ENCODE measurements at places on chromosomes 12 and 14. TPM values are rescaled to one million over a fixed set of nuclear protein-coding genes. Genes with fewer than 3 reads are reported as not detected.

DNA sequence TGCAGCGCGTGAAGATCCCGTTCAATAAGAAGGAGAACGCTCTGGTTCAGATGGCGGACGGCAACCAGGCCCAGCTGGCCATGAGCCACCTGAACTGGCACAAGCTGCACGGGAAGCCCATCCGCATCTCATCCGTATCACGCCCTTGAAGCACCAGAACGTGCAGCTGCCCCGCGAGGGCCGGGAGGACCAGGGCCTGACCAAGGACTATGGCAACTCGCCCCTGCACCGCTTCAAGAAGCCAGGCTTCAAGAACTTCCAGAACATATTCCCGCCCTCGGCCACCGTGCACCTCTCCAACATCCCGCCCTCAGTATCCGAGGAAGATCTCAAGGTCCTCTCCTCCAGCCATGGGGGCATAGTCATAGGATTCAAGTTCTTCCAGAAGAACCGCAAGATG, 131.9 kb upstream of the FUT8 start:
- DNase-seq = no peak

DNA sequence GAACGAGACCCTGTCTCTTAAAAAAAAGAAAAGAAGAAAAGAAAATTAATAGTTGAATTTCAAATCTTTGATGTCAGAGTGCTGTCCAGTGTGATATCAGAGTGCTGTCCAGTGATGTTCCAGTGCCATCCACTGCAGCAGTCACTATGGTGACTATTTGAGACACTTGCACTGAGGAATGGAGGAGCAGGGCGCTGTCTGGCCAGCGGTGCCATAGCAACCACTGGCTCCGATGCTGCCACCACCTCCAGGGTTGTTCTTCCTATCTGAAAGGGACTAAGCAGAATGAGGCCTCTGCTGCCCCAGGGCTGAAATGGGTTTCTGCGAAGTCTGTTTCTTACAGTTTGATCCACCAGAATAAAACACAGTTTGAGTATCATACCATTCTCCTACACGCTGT, 272.9 kb downstream of the NUAK1 start:
- DNase-seq = no peak

DNA sequence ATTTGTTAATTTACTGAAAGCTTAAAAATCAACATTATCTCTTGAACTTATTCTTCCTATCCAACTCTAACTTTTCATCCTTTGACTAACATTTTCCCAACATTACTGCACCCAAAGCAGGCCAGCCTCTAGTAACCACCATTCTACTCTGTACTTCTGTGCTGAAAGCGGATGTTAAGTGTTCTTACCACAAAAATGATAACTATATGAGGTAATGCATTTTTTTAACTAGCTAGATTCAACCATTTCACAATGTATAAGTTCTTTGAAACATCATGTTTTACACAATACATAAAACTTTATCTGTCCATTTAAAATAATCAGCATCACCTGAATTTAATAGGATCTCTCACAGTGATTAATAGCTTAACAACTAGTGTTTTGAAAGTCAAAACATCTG, 468.5 kb upstream of the MGAT4C start:
- DNase-seq = no peak

- peak; percentile 44 for DNase-seq
Observed at GRCh38 chr12:818733-819132, 66.4 kb downstream of the WNK1 start.

NOP9 gene
- 30.4 TPM for total RNA-seq

- DNase-seq = peak; percentile 61
Observed at GRCh38 chr12:90970471-90970870, 15.5 kb upstream of the CCER1 start.

DNA sequence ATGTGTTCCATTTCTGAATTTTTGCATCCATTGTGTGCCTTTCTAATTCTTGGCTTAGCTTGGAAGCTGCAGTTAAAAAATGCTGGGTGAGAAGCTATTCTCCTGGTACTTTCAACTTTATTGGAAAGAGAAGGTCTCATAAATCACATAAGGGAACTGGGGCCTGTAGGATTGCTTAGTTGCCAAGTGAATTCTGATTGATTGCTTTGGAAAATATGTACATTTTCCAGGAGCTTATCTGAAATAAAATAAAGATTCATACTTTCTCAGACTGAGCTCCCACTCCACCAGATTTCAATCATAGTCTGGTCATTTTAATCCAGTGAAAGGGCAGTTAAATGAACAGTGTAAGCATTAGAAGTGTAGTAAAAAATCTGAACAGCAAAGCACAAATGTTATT, 50.0 kb upstream of the PRICKLE1 start:
- DNase-seq = no peak

DNA sequence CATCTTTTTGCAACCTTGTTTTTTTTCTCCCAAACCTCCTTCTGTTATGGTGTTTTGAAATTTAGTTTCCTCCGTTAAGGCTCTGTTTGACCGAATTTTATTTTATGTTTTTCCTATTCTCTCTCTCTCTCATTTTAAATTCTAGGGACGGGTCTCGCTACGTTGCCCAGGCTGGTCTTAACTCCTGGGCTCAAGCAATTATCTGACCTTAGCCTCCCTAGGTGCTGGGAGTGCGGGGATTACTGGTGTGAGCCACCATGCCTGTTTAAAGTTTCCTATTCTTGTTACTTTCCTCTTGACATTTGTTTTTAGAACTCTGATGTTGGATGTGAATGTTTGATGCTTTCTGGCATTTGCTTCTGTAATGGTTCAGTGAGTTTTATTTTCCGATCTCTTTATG, 1.0 kb downstream of the ZC3H14 start:
- no peak for DNase-seq

ISM2 gene
- total RNA-seq = not detected

- peak; percentile 84 for DNase-seq
Observed at GRCh38 chr12:111578276-111578970, 20.7 kb downstream of the ATXN2 start.

GRCh38 chr14:60514741-60515491, 6.0 kb downstream of the SIX6 start:
- DNase-seq = peak; percentile 22

GRCh38 chr14:49049711-49050110, 536.5 kb downstream of the RPS29 start:
- DNase-seq = no peak

DNA sequence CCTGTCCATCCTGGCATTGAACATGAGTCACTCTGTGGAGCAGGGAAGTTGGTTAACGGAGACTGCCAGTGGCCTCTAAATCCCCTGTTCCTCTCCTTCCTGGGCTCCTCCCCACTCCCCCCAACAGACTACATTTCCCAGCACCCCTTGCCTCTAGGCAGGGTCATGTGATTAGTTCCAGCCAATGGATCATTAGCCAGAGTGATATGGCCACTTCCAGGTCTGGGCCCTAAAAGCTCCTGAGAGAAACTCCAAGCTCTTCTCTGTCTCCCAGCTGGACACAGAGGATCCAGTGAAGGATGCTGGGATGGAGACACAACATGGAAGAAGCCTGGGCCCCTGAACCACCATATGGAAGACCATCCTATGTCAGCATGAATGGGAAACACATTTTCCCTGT, 54.4 kb upstream of the RFLNA start:
- DNase-seq = no peak

DNA sequence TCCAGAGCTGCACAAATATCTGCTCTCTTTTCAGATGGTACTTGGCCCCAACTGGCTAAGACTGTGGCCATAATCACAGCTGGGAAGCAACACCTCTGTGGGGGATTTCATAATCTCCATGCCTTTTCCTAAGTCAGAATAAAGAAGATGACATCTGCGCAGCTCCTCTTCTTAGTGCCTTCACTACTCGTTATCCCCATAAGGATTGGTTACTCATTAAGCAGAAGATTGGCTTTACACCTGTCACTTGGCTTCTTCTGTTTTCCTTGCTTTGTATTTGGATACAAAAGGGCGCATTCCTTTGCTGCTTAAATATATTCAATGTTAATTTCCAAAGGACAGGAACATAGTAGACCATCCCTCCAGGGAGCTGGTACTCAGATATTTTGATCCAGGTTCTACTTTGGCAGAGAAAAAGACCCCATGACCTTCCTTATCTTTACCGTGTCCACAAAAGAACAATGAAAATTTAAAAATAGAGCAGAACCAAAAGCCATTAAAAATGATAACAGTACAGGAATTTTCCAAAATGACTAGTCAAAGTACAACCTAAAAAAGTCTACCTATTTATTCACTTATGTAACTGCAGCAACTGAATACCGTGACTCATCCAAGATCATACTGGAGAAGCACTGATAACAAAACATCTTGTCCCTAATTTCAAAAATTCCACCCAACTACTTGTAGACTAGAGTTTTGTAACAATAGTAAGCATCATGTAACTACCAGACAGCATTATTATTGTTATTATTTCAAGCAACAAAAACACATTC, 352.3 kb upstream of the TMPO start:
- DNase-seq = no peak

Data from PC-3 (cell line).